ENCODE measurements at places on chromosomes 6 and 20.

- DNase-seq = peak; percentile 34
These were observed 56.3 kb downstream of the FOXO3 start for GRCh38 chr6:108616973-108617372.

GRCh38 chr6:13915561-13916229 lies 9.1 kb upstream of the RNF182 start:
- no peak for DNase-seq

- no peak for DNase-seq
These were observed 172.9 kb downstream of the LAMA2 start for GRCh38 chr6:129055796-129056195.

DNA sequence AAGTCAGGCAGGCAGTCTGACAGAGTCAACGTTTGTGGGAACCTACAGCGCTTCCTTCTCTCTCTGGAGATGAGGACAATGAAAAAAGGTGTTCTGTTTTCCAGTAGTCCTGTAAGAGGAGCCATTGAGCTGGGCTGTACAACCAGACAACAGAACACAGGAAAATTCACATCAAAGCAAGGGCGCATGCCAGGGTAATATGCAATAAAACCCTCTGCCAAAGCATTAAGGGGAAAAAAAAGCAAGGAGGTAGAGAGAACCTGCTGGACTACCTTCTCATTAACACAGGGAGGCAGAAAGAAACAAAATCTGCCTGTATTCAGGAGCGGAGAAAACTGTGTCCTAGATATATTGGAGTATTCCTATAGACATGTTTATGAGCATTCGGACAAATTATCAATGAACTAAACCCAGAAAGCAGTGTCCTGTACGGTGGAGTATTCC lies 1.3 kb downstream of the RNF24 start:
- peak; percentile 78 for DNase-seq

DNA sequence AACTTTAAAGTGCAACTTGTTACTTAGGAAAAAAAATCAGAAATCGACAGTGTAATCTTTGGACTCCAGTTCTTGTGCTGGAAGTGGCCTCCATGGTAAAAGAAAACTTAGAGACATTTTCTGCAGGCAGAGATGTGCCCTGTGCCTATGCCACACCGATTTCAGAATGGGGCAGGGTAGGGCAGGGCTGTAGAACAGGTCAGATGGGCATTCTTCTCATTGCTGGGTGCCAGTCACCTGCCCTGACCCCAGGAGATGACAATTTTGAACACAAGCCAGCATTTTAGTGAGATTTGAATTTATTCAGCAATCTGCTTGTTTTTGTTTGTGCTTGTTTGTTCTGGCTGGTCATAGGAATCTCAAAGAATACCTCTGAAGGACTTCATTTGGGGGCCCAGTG lies 63.3 kb downstream of the SASH1 start:
- DNase-seq = no peak

DNA sequence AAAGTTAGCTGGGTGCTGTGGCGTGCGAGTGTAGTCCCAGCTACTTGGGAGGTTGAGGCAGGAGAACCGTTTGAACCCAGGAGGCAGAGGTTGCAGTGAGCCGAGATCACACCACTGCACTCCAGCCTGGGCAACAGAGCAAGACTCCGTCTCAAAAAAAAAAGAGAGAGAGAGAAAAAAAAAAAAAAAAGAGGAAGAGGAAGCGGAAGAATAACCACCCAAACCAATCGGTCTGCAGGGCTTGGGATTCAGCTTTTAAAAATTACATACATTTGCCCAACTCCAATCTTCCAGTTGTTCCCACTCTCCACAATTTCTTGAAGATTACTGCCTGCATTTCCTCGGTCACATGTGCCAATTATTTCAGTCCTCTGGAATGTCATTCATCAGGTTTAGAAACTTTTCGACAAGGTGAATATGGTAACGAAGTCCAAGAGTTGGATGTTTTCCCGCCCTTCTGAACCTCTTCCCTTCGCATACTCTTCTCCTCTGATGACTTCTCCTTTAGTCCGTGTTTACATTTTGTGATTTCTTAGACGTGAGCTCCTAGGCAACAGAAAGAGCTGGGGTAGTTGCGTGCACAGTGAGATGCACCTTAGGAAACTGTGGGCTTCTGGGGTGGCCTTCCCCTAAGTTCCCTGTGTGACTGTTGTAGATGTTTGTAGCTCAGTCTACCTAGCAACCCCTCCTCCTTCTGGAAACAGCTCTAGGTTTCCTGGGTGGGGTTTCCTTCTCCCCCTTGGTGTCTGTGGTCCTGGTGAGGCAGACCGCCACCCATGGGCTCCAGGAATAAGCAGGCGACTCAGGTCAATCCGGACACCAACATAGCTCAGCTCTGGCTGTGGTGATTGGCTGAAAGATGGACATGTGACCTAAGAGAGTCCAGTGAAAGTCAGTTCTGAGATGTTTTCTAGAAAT lies 63.0 kb upstream of the NCOA3 start:
- DNase-seq = no peak

DNA sequence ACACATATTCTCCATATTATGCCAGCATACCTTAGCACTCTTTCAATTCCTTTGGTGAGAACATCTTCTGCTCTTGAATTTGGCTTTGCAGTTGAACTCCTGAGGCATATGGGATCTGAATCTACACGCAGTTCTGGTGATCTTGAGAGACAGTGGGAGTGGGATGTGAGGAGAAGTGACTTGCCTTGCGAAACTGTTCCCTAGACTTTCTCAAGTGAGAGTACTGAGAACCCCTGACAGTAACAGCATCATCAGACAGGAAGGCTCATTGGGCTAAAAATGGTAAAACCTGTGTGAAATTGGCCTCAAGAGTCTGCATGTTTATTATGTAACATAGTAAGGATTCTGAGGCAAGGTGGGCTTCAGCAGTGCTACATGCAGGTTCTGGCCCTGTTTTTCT lies 49.1 kb upstream of the CEP85L start:
- DNase-seq = no peak

DNA sequence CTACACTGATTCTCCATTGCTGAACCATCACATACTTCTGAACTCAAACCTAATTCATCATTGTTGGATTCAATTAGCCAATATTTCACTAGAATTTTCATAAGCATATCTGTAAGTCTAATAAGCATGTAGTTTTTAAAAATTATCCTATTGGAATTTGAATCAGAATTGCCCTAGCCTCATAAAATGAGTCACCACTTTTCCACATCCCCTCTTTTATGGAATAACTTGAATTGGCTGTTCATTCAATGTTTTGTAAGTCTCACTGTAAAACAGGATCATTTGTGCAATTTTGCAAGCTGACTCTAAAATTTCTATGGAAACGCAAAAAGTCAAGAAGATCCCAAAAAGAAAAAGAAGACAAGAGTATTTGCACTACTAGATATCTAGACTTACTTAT lies 141.0 kb downstream of the HACE1 start:
- DNase-seq = peak; percentile 31

GRCh38 chr6:57087916-57088315 lies 2.1 kb upstream of the ZNF451 start:
- no peak for DNase-seq

- peak; percentile 39 for DNase-seq
These were observed 7.9 kb upstream of the POU5F1 start for GRCh38 chr6:31178143-31179041.

GRCh38 chr20:64224351-64225170 lies 31.0 kb upstream of the PCMTD2 start:
- peak; percentile 96 for DNase-seq

GRCh38 chr6:11221623-11222384 lies 10.7 kb downstream of the NEDD9 start:
- DNase-seq = no peak

- no peak for DNase-seq
These were observed 127.9 kb downstream of the QRSL1 start for GRCh38 chr6:106757267-106757666.

- DNase-seq = no peak
These were observed 36.4 kb downstream of the HDGFL1 start for GRCh38 chr6:22605736-22606135.

- DNase-seq = no peak
These were observed 194.8 kb downstream of the ESR1 start for GRCh38 chr6:152002306-152002705.

DNA sequence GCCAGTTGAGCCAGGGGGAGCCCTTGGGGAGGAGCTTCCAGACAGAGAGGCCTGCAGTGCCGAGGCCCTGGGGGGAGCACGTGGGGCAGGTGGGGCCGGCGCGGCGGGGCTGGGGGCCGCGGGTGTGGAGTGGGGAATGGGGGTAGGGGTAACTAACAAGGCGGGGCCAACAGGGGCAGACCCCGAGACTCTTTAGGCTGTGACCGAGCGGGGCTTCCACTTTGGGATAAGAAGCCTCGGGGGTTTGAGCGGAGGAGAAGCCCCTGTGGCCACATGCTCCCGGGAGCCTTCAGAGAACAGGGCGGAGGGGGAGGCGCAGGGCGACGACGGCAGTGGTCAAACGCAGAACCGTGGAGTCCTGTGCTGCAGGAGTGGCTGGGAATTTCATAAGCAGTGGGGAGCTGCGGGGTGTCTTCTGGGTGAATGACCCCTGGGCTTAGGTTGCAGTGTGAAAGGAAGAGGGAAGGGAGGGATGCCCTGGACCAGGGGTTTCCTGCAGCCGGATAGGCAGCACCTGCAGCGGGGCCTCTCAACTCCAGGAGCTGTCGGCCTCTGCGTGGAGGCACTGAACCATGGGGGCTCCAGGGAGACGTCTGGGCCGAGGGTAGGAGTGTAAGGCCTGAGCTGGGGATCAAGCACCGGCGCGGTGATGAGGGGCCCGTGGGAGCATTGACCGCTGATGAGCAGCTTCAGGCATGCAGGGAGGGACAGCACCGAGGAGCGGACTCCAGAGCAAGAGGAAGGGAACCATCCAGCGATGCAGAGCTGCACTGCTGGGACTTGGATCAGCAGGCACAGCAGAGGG lies 121.0 kb downstream of the SYNDIG1 start:
- DNase-seq = no peak

GRCh38 chr6:143955971-143956370 lies 52.1 kb downstream of the PLAGL1 start:
- DNase-seq = peak; percentile 59

DNA sequence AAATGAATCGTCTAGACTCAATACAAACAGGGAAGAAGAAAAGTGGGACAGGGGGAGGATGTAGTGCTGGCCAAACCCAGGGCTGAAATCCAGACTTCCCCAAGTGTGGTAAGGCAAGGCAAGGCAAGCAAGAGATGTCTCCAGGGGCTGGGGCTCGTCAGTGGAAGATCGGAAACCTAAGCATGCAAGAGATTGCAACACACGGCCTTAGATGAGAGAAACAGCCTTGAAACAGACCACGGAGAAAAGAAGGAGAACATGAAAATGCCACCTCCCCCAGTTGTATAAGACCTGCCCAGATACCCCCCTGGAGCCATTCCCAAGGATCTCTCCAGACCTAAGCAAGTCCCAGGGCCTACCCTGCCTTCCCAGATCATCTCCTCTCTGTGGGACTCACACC lies 20.0 kb downstream of the VEGFA start:
- no peak for DNase-seq

GRCh38 chr6:16421462-16421960 lies 183.1 kb downstream of the GMPR start:
- DNase-seq = no peak

GRCh38 chr20:34431168-34431567 lies 68.1 kb downstream of the ITCH start:
- no peak for DNase-seq

DNA sequence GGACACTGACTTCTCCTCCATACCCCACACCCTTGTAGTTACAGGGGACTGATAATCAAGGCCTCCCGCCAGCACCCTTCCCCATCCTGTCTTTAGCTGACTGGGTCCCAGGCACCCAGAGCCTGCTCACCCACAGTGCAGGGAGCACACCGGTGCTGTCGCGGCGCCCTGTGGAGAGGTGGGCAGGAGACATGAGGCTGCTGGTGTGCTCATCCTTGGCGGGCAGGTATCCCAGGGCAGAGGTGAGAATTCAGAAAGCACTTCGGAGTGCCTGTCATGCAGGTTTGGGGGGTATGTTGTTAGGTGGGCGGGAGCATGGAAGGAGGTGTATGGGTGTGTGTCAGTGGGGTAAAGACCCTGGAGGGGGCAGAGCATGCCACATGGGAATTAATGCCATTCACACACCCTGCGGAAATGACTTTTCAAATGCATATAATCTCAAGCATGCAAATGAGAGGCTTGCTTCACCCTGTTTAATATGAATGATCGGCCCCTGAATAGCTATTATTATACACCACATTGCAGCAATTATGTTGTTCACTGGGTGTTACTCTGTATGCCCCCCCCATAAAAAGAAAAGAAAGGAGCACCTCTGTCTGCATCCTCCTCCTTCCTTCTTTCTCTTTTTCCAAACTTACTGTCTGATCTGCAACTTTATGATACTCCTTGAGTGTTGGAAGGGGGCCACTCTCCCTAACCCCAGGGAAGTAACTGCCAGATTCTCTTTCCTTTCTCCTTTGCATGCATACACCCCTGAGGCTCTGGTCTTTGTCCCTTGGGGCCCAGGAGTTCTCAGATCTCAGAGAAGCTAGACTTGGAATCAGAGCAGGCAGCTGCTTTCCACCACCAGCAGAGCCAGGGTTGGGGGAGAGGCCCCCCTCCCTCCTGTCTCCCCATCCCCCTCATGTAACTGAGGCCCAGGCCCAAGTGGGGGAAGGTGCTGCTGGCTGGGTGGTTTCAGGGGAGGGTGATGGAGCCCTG lies 16.0 kb downstream of the FOXP4 start:
- no peak for DNase-seq

GRCh38 chr6:159033160-159034049 lies 11.4 kb downstream of the TAGAP start:
- DNase-seq = peak; percentile 15

DNA sequence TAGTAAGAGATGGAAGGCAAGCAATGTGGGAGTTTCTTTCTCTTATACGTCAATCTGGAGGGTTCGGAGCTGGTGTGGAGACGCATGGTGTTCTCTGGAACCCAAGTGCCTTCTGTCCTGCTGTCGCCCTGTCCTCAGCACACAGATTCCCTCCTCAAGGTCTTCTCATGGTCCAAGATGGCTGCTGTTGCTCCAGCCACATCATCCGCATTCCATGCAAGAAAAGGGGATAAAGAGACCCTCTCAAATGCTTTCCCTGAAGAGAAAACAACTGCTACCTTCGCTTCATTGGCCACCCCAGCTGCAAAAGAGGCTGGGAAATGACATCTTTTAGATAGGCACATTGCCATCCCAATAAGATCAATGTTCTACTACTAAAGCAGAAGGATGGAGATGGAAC lies 151.2 kb downstream of the ANKRD60 start:
- no peak for DNase-seq
